ENCODE measurements at places on chromosomes 16 and 17.

- peak; percentile 76 for DNase-seq
Observed at GRCh38 chr17:48037036-48037837, at the start of gene COPZ2. COPZ2 (minus strand) TSS chr17:48037797; CDS start chr17:48037777, 20 bp downstream.

DNA sequence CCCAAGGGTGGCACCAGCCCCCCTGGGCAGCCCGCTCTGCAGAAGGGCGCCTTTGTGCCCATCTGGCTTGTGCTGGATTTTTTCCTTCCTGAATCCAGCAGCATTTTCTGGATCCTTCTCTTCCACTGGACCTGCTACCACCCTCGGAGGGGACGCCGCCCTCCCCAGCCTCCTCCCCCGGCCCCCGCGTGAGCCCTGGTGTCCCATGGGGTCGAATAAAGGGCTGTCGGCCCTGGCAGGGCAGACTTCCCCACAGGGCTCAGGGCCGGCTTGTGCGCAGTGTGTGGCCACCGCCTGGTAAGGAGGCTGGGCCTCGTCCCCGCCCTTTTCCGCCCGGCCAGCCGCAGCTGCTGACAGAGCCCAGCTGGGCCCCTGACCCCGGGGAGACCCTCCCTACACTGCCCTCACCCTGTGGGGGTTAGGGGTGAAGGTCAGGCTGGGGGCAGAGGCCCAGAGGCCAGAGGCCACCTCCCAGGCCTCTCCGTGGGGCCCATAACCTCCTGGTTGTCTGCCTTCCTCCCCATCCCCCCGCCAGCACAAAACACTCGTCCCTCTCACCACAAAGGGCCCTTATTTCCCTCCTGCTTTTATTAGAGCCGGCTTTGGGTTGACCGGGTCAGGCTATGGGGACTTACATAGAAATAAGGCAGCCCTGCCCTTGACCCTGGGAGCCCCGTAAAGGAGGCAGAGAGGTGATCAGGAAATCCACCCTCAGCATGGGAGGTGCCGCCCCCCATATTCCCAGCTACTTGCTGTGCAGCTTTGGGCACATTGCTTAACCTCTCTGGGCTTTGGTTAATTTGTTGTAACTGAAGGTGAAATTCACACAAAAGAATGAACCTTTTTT, 179.3 kb upstream of the CIBAR2 start:
- DNase-seq = no peak

DNA sequence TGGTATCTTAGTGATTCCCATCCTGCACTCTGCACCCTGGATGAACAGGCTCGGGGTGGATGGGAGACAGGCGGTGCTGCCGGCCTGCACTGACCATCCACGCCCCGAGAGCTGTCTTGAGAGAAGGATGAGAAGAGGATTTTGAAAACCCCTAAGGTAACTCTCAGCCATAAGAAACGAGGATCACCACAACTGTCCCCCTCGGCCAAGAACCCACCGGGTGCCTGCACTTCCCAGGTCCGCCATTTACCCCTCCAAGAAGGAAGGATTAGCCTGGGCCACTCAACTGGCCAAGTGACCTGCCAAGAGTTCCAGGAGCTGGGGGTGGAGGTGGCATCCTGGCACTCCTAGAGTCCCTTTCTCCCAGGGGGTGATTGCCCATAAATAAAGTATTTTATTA, 302.4 kb upstream of the TNRC6C start:
- no peak for DNase-seq

DNA sequence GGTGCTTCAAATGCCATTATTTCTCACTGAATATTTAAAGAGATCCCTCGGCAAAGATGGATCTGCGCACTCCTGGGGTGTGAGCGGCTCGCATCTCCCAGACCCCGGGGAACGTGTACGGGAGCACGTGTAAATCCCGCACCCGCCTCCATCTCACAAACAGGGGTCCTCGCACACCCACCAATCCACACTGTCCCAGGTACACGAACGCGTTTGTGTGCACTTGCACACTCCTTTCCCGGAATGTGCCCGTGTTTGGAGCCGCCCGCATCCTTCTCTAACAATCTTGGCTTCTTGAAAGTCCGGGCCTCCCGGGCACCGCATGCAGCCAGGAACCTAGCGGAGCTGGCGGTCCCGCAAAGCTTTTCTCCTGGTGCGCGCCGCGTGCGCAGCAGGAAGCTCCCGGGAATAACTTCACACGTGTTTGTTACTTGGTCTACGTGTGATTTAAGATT, 2.5 kb upstream of the SALL1 start:
- no peak for DNase-seq

GRCh38 chr17:50661795-50662391, 27.2 kb downstream of the ABCC3 start:
- DNase-seq = peak; percentile 54

DNA sequence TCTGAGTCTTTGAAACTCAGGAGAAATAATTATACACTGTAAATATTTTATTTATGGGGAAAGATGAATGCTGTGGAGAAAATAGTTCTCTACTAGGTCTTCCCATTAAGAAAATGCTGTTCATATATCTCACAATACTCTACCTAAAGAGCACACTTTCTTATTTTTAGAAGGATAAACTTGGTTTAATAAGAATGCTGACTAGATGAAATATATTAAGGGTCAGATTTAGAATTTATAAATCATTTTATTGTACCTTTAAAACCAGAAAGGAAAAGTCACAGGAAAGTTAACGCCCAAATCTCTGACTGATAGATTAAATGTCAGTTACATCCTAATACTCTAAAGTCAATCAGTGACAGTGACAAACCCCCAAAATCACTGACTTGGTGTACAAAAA, 48.7 kb downstream of the SLC6A4 start:
- no peak for DNase-seq

DNA sequence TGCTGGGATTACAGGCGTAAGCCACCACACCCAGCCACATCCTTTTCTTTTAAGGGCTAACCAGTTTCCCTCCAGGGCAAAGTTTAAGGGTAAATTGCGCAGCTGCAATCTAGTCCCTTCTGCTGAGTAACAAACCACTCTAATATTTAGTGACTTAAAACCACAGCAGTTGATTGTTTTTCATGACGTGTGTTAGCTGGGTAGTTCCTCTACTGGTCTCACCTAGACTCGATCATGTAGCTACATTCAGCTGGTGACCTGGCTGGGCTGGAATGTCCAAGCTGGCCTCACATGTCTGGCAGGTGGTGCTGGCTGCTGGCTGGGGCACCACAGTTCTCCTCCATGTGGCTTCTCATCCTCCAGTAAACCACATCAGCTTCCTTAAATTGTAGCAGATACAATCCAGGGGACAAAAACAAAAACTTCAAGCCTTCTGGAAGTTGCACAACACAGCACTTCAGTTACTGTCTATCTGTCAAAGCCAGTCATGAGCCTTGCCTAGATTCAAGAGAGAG, 75.5 kb downstream of the GPRC5B start:
- no peak for DNase-seq

GRCh38 chr17:66343531-66344078, 41.2 kb downstream of the PRKCA start:
- no peak for DNase-seq

DNA sequence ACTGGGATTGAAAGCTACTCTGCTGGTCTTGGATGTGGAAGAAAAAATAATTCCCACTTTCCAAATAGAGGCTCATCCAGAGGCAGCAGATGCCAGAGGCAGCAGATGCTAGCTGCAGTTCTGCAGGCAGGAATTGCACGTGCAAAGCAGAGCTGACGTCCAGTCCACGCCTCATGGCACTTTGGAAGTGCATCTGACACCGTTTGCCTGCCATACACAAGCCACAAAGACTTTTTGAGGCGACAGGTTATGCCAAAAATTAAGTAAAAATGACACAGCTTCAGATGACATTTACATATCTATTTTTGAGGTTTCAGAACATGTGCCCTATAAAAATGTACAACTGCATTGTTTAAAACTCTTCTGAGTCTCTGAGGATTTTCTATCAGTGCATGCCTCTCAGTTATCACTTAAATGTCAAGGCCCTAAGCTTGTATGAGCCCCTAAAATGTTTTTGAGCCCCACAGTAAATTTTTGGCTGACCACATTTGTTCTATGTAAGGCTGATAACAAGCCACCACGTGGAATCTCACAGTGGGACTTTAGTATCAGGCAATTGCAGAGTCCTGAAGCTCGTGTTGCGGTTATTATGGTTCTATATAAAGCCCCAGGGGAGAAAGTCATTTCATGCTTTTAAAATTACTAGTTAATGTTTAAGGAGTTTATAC, 239.2 kb downstream of the PRKCA start:
- DNase-seq = no peak

GRCh38 chr16:1113489-1113888, 17.4 kb upstream of the C1QTNF8 start:
- DNase-seq = no peak

Data from stimulated activated CD4-positive, alpha-beta T cell treated with anti-CD3 and anti-CD28 coated beads, Interleukin-15, amount 100 ng/mL, for 24 hours (primary cell).